ENCODE measurements at places on chromosomes 7 and 10. TPM values are rescaled to one million over a fixed set of nuclear protein-coding genes. Genes with fewer than 3 reads are reported as not detected.

Gene OSBPL3
- 1.6 TPM for total RNA-seq

Gene TMEM196
- total RNA-seq, result not detected

GRCh38 chr7:41114131-41114530 lies 588.8 kb downstream of the INHBA start:
- no peak for DNase-seq

GRCh38 chr7:19988860-19989259 lies 215.4 kb upstream of the TMEM196 start:
- DNase-seq, result no peak

- no peak for DNase-seq
Observed at GRCh38 chr7:91355695-91356435, 91.6 kb downstream of the FZD1 start.

DNA sequence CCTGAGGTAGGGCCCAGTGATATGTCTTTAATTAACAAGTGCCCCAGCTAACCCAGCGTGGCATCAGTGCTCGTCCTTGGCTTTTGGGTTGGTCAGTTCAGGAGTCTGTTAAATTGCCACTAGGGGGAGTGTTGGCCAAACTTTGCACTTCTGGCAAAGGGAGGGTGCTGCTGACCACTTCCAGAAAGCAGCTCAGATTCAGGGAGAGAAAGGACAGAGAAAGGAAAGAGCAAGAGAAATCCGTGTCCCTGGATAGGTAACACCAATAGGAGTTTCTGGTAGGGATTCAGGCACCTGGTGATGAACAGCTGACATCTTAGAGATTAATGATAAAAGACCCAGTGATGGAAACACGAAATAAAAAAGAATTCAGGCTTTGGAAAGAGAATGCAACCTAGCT lies 243.1 kb upstream of the AOAH start:
- peak; percentile 40 for DNase-seq

DNA sequence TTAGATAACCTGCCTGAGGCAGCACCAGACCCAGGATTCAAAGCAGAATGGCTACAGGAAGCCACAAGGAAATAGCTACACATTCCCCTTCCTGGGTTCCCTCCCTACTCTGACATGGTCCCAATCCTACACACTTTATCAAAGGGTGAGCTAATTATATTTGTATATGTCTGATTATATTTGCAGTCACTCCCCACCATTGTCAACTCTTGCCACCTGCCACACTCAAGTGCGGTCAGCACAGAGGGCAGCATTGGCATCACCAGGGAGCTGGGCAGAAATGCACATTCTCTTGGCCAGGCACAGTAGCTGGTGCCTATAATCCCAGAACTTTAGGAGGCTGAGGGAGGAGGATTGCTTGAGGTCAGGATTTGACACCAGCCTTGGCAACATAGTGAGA lies 114.1 kb upstream of the PDLIM1 start:
- no peak for DNase-seq

- no peak for DNase-seq
Observed at GRCh38 chr10:116710076-116710475, 32.3 kb downstream of the HSPA12A start.

GRCh38 chr7:112864380-112864779 lies 74.2 kb upstream of the TMEM168 start:
- DNase-seq, result no peak

DNA sequence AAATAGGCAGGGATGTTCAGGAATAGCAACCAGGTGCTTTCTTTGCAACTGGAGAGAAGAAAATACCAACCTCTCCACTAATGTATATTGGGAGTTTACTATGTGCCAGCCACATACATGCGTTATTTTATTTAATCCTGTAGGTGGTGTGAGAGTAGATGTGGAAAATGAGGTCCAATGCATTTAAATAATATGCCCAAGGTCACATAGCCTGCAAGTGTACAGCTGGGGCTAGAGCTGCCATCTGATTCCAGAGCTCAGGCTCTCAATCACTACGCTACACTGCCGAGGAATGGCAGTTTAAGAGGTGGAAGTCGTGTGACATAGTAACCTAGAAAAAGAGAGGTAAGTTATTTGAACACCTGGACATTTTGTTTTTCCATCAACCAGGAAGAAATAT lies 277.0 kb downstream of the EXOC4 start:
- no peak for DNase-seq

DNA sequence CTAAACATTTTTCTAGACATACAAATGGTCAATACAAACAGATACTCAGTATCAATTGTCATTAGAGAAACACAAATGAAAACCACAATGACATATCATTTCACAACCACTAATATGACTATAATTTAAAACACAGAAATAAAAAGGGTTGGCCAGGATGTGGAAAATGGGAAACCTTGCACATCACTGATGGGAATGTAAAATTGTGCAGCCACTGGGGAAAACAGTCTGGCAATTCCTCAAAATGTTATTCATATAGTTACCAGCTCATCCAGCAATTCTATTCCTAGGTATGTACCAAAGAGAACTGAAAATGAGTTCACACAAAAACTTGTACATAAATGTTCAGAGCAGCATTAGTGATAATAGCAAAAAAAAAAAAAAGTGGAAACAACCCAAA lies 106.1 kb upstream of the LRRTM3 start:
- no peak for DNase-seq

Data from tibial nerve (tissue), 4 donors.